ENCODE measurements at places on chromosomes 16 and 17. TPM values are rescaled to one million over a fixed set of nuclear protein-coding genes. Genes with fewer than 3 reads are reported as not detected.

Gene HOXB1
- not detected for total RNA-seq

Gene TAC4
- not detected for total RNA-seq

Gene ACAP1
- 0.20 TPM for total RNA-seq

Gene CMTM2
- total RNA-seq: not detected

Gene GSDMA
- not detected for total RNA-seq

Gene HGS
- total RNA-seq: 104 TPM

Gene HS3ST4
- total RNA-seq: not detected

Gene TBC1D3K
- total RNA-seq: not detected

Gene TNRC6A
- 12.5 TPM for total RNA-seq

Gene IL4R
- 20.1 TPM for total RNA-seq

Gene TP53TG3B
- total RNA-seq: not detected

Gene ANKRD40CL
- not detected for total RNA-seq

Gene ITGAX
- total RNA-seq: 0.05 TPM

Gene KRTAP4-9
- total RNA-seq: not detected

DNA sequence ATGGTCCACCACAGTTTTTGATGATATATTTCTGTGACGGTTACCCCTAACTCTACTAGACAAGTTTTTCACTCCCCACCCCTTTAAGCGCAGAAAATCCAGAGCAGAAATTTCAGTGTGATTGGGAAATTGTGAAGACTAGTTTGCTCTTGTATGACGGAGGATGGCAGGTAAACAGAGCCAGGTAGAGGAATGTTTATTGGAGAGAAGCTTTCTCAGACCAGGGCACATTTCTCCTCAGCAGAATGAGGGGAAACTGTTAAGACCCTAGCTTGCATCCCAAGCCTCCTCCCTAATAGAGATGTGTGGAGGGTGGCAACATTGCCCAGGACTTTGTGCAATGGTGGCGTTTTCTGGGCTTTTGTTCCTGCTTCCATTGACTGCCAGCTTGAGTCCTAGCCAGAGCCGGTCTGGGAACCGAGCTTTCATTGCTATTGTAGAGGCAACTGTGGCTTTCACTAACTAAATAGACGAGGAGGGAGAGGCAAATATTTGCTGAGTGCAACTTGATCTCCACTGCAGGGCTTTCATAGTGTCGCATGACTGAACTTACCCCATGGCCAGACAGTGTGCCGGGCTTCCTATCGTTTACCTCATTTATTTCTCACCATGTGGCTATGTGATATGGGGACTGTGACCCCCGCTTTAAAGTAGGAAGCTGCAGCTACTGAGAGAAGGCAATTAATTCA, 159.6 kb upstream of the MPHOSPH6 start:
- no peak for DNase-seq

DNA sequence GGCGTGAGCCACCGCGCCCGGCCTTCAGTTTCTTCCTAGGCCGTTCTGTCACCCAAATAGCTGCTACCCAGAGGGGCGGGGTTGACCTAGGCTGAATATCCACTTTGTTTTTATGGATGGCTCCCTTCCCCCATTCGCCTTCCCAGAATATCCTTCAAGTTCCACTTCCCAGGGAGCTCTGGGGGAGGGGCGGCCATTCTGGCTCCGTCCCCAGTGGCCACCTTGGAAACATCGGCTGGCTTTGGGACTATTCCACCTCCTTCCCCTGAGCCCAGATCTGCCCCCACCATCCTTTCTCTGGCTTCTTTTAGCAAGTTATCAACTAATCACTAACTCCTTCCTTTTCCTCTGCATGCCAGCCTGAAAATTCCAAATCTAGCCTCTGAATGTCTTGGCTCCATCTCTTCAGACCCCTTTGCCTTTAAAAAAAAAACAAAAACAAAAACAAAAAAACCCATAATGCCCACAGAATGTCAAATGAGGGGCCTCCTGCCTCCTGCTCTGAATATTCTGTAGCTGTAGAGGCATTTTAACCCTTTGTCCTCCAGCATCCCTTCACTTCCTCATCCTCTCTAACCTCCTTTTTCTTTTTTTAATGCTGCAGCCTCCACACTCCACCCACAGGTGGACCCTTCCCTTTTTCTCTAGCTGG, 6.4 kb downstream of the ATP1B2 start:
- DNase-seq: peak; percentile 19

DNA sequence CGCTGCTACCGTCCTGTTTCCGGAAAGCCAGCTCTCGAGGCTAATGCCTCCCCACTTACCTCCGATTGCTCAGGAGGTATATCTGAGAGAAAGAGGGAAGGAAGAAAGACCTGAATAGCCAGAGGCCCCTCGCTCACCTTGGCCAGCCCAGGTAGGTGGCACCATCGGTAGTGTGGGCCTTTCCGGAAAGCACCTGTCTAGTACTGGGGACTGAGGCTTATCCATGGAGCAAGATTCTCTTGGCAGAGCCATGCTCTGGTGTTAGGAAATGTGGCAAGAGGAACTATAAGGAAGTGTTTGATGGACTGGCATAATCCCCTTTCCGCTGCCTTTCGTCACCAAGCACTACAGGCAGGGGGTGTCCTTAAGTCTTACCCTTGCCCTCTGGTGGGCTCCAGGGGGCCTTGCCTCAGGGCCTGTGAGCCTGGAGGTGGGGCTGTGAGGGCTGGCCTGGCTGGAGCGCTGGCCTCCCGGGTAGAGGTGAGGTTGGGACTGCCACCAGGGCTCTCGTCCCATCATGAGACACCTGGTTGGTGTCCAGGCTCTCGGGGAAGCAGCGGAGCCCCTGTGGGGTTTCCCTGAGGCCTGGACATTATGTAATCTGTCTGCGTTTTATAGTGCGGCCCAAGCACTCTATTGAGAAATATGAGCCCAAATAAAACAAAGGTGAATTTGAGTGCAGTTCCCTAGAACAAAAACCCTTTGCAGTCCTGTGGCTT, 2.9 kb downstream of the CMIP start:
- DNase-seq: peak; percentile 45

- DNase-seq: no peak
These were observed 443 bp downstream of the CSNK2A2 start for GRCh38 chr16:58197314-58198012.

DNA sequence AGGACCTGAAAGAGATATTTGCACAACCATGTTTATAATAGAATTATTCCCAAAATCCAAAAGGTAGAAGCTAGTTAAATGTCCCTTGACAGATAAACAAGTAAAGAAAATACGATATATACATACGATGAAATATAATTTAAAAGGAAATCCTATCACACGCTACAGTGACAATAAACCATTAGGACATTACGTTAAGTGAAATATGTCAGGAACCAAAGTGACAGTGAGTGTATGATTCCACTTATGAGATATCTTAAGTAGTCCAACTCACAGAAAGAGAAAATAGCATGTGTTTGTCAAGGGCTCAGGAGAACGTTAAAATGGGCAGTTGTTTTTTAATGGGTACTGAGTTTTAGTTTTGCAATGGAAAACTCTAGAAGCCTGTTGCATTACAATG, 212.7 kb upstream of the PMFBP1 start:
- no peak for DNase-seq

- no peak for DNase-seq
These were observed 27.6 kb upstream of the KPNB1 start for GRCh38 chr17:47622180-47622549.

- DNase-seq: peak; percentile 12
These were observed 629 bp upstream of the RNF135 start for GRCh38 chr17:30969989-30970830.

GRCh38 chr17:75776386-75777295, 8.0 kb upstream of the UNK start:
- no peak for DNase-seq

- no peak for DNase-seq
These were observed 1.3 kb upstream of the ALKBH5 start for GRCh38 chr17:18182110-18182977.

- DNase-seq: no peak
These were observed 1.4 kb upstream of the PIPOX start for GRCh38 chr17:29041571-29041970.

DNA sequence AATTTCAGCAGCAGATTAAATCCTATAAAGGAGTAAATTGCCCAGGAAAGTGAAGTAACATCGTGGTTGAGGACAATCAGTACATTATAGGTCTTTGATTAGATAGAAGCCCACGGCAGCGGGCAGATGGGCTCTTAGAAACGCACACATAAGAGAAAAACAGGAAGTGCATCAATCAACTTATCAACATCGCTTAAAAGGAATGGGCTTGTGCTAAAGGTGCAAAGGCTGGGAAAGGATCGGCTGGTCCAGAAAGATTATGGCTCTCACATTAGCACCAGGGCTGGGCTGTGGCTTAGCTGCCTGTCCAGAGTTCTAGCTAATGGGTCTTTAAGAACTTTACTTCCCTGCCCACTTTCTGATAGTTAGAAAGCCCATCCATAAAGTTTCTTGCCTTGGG, 292.0 kb upstream of the TNRC6C start:
- no peak for DNase-seq

- no peak for DNase-seq
These were observed 1.2 kb upstream of the C1QL1 start for GRCh38 chr17:44969144-44969780.

DNA sequence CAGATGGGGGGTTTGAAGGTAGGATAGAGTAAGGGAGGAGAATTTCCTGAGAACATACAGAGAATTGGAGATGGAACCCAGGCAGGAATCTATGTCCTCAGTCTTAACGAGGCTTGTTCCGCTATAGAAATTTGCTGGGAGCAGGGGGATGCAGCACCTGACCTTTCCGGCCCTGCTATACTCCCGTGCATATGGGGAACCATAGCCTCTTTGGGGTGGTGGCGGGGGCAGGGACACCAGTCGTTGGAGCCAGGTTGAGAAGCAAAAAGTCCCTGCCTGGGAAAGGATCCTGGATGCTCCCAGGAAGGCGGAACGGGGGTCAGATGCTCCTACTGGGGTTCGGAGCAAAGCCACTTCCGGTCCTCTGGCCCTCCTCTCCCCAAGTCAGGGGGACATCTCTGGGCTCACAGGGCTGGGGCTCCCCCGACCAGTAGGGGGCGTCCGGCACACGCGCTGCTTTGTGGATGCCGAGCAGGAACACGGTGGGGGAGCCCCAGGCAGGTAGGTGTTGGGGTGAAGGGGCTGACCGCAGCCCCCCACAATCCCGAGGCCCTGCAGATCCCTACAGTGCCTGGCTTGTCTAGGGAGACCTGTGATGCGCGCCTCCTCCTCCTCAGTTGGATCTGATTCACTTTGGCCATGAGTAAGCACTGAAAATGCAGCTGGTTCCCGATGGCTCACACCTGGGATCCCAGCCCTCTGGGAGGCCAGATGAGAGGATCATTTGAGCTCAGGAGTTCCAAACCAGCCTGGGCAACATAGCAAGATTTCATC, 15.5 kb upstream of the TFAP4 start:
- peak; percentile 45 for DNase-seq

- no peak for DNase-seq
These were observed 21.2 kb upstream of the TAOK1 start for GRCh38 chr17:29368926-29369325.

DNA sequence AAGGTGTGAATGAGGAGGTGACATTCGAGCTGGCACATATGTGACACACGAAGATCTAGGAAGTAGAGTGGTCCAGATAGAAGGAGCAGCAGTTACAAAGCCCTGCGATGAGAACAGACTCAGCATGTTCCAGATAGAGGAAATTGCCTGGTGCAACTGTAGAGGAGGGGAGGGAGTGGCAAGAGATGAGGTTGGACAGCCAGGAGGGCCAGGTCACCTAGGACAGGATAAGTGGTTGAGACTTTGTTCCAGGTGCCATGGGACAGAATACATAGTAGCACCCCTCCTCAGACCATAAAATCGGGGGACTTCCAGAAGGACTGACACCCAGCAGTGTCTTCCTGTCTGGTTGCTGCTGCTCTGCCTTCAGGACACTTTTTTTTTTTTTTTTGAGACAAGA, 11.0 kb upstream of the CENPT start:
- no peak for DNase-seq

DNA sequence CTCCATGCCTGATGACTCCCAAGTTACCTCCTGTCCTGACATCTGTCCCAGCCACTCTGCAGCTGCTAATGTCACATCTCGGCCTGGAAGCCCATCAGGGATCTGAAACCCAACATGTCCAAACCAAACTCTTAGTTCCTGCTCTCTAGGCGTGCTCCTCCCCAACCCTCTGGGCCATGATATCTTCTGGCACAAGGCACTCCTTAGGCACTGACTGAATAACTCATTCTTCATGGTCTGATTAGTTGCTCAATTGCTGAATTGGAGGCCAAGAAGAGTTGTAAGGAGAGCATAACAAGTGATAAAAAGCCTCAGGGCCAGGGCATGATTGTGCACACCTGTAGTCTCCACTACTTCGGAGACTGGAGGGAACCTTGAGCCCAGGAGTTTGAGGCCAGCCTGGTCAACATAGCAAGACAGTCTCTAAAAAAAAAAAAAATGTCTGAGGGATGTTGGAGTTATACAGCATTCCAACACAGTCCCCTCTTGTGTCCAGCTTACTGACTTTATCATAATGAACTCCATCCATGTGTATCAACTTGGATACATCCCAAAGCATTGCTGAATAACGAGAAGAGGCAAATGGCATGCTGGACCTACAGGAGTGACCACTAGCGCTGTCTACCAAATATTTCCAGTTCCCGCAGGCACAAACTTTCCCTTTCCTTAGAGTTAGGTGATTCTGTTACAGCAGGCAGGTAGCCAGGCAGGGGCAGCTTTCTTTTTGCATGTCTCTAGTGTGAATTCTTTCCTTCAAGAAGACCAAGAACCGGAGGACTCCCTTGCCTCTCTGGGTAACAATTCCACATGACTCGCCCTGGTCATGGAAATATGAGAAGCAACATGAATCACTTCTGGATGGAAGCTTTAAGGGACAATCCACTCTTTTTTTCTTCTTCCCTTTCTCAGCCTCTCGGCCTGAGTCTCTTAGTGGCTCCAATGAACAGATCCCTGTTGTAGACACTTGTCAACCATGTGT, 18.1 kb upstream of the SHCBP1 start:
- DNase-seq: peak; percentile 13

- DNase-seq: no peak
These were observed 12.9 kb upstream of the TEKT3 start for GRCh38 chr17:15354256-15354655.

DNA sequence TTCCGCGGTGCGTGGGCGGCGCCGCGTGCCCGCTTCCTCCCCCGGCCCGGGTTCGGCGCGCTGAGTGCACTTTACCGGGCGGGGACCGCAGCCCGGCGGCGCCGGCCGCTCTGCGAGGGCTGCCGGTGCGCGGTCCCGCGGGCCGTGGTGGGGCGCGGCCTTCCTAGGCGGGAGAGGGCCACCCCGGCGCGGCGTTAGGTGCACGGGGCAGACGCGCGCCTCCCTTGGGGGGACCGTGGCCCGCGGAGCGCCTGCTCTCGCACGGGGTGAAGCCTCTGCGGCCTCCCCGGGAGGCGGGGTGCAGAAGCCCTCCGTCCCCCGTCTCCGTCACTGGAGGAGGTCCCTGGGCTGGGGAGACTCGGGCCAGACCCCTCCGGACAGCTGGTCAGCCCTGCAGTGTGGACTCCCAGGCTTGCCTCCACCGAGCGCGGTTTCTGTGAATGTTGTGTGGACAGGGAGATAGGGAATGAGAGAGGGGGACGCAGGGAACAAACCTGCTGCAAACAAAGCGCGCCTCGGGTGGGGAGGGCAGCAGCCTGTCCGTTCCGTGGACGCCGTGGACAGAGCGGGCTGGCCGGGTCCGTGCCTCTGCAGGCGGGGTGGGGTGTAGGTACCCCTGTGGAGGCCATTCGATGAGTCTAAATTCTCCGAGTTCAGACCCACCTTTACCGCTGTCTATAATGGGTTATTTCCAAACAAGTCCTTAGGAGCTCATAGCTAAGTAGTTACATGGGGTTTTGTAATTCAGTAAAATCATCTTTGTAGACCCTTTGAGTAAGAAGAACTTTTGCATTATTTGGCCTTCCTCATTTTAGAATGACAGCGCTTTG, 721 bp downstream of the TBCD start:
- no peak for DNase-seq
